ENCODE measurements at places on chromosomes 7 and 10. TPM values are rescaled to one million over a fixed set of nuclear protein-coding genes. Genes with fewer than 3 reads are reported as not detected.

DNA sequence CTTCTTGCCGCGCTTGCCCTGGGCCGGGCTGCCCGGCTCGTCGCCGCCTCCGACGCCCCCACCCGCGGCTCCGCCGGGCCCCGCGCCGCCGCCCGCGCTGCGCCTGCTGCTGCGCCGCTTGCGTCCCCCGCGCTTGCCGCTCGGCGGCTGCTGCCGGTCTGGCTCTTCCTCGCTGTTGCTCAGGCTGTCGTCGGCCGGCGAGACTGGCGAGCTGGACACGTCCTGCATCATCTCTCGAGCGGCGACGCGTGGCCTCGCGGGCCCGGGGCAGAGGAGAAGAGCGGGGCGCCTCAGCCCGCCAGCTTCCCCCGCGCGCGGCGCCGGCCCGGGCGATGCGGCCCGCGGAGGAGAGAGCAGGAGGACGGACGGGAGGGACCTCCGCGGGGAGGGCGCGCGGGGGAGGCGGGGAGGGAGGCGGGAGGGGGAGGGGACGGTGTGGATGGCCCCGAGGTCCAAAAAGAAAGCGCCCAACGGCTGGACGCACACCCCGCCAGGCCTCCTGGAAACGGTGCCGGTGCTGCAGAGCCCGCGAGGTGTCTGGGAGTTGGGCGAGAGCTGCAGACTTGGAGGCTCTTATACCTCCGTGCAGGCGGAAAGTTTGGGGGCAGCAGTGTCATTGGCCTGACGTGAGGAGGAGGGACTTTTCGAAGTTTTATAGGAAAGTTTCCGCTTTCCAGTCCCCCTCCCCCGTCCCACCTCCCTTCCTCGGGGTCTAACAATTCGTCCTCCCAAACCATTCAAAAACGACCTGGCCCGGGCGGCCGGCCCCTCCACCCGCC is at the start of gene TWIST1:
TSS of gene TWIST1 (minus strand) at position 546 of the 779 bp plus-strand sequence. CDS start at position 231, 315 bp downstream.
- DNase-seq, result peak; percentile 32

GRCh38 chr10:86292462-86293395 is 73.9 kb downstream of the GRID1 start:
- DNase-seq, result no peak

Gene CHCHD3
- 40.8 TPM for total RNA-seq

DNA sequence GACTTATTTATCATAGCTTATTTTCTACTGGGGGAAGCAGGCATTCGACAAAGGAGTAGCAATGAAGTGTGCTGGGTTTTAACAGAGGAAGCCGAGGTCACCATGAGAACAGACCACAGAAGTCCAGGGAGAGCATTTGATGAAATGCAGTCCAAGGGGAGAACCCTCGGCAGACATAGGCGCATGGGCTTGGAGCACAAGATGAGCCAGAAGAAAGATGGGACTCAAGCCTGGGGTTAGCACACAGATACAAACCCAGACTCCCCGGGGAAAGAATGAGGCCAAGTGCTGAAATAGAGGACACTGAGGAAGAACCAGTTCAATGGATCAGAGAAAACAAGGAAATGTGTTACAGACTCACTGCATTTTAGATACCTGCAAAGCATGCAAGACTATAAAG is 209.5 kb downstream of the FAM107B start:
- DNase-seq, result no peak

- DNase-seq, result no peak
These were observed 35.5 kb downstream of the RPA3 start for GRCh38 chr7:7682861-7683260.

Gene EPO
- total RNA-seq, result not detected
